ENCODE measurements at places on chromosomes 4 and X. TPM values are rescaled to one million over a fixed set of nuclear protein-coding genes. Genes with fewer than 3 reads are reported as not detected.

DRP2 gene
- 4.2 TPM for total RNA-seq

CT45A10 gene
- not detected for total RNA-seq

C1QTNF7 gene
- 2.8 TPM for total RNA-seq

PRICKLE3 gene
- 0.47 TPM for total RNA-seq

SPANXN4 gene
- not detected for total RNA-seq

FREM3 gene
- 0.16 TPM for total RNA-seq

PNMA5 gene
- 3.0 TPM for total RNA-seq

MAGEE1 gene
- total RNA-seq = 12.6 TPM

AVPR2 gene
- not detected for total RNA-seq

OCIAD1 gene
- 144 TPM for total RNA-seq
